NT2/D1 (cell line): ENCODE measurements at places on chromosomes 2 and 18.

GRCh38 chr2:205787761-205788160 lies 105.5 kb downstream of the NRP2 start:
- no peak for DNase-seq

- DNase-seq, result no peak
These were observed 363.7 kb upstream of the CHAC2 start for GRCh38 chr2:53403792-53404413.

DNA sequence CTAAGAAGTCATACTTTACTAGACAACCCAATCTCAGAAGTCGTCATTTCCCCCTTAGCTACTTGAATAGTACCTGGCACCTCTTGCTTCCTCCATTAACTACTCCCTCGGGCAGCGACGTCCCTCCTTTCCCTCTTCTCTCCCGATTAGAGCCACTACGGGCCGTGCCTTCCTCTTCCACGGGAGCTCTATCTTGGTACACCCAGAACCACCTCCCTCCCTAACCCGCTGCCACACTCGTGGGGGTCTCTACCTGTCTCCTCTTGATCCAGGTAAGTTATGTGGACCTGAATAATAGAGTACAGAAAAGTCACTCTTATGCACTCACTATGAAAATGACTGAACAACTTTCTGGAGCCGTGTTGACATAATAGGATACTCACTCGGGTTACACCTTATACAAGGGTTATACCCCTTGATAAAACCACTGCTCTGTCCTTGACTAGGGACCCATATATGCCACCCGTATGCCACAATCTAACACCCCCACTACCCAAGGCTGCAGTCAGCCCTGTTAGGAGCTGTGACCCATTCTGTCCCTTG lies 595 bp upstream of the HDHD2 start:
- no peak for DNase-seq

GRCh38 chr18:7817575-7818230 lies 250.6 kb downstream of the PTPRM start:
- DNase-seq, result no peak

DNA sequence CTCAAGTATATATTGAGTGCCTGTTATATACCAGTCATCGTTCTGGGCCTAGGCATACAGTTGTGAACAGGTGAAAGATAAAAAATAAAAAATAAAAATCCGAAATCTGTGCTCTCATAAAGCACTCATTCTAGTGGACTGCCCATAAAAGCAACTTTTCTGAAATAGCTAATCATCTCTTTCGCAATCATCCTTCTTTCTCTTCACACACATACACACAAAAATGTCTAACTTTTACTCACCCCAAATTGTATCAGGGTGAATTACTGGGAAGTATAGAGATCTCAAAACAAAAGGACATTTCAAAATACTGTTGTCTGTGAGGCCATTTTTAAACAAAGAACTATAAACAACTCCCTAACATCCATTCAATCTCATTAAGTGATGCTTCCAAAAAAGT lies 29.6 kb upstream of the ORC2 start:
- no peak for DNase-seq
